Stimulated activated CD4-positive, alpha-beta T cell treated with anti-CD3 and anti-CD28 coated beads, Interleukin-4, amount 100 ng/mL, for 4 hours (primary cell): ENCODE measurements at places on chromosomes 13 and 19.

GRCh38 chr13:48412881-48413351 is at the start of gene LPAR6:
Gene LPAR6 (minus strand): TSS chr13:48413113. CDS start chr13:48412423, 690 bp downstream.
- no peak for DNase-seq

- no peak for DNase-seq
These were observed 622.6 kb upstream of the PCDH20 start for GRCh38 chr13:62038214-62038613.

- no peak for DNase-seq
These were observed 88.4 kb downstream of the NALCN start for GRCh38 chr13:101327871-101328270.

DNA sequence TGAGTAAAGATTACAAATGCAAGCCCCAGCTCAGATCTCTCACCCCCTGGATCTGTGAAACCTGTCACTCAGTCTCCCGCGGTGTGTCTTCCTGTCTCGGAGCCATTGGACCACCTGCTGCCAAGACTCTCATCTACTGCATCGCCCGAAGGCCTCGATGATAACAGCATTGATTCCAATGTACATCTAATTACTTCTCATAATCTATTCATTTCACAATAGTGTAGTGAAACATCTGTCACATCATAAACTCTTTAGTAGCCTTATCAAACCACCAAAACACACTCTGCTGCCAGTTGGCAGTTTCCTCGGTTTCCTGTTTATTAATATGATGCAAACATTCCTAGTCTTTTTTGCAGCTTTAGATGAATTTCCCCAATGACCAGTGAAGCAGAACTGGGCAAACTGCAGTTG is 220.3 kb downstream of the POU4F1 start:
- no peak for DNase-seq

DNA sequence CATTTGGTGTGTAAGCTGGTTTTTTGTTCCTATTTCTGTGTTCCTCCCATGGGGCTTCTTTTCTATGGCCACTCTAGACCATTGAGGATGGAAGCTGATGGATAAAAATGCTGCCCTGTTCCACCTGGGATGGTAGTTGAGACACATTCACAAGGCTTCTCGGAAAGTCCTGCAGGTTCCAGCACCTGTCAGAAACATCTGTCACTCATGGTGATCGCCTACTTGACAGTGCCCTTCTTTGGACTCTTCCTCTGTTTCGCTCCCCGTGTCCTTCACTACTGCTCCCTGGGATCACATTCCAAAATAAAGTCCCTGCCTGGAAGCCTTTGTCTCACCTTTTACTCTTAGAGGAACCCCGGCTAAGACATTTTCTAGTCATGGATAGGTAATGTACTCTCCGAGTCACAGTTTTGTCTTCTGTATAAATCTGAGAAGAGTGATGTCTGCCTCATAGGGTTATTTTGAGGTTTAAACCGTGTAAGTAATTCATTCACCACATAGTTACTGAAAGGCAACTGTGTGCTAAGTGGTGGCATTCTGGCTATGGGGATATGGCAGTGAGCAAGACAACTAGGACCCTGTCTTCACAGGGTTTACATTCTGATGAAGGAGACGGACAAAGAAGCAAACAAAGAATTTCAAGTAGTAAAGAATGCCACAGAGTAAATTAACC is 21.0 kb downstream of the UBAC2 start:
- no peak for DNase-seq

DNA sequence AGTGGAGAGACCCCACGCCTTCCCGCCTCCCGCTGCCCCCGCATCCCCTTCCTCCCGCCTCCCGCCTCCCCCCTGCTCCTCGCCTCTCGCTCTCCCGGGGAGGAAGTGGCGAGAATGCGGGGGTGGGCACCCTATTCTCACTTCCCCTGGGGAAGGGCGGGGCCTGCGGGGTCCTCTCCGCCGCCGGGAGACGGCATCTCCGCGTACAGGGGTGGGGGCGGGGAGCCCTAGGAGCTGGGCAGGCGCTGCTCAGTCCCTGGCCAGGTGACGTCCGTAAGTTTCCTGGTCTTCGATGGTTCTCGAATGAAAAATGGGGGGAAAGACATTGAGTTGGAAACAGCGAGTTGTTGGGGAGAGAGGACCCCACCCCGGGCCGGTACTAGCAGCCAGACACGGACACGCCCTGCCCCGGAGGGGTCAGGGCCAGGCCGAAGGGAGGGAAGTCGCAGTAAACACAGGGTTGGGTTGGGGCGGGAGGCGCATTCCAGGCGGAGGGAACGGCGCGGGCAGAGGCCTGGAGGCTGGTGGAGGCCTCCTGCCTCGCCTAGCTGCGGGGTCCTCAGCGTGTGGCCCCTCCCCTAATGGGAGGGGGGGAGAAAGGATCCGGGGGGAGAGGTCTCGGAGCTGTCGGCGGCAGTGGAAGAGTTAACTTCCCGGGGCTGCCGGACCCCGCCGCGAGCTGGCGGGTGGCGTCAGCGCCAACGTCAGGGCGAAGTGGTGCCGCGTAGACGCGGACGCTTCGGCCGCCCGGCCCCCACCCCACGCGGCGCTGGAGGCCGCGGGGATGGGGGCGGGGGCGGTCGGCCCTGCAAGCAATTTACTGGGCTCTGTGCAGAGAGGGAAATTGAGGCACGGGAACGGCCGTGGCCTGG is 10.4 kb upstream of the JUND start:
- peak; percentile 84 for DNase-seq

GRCh38 chr13:94822356-94822755 is 110.0 kb upstream of the SOX21 start:
- no peak for DNase-seq

- no peak for DNase-seq
These were observed 4.8 kb downstream of the RPS16 start for GRCh38 chr19:39430675-39431593.

- no peak for DNase-seq
These were observed 48.1 kb downstream of the ZC3H13 start for GRCh38 chr13:46004491-46004890.

DNA sequence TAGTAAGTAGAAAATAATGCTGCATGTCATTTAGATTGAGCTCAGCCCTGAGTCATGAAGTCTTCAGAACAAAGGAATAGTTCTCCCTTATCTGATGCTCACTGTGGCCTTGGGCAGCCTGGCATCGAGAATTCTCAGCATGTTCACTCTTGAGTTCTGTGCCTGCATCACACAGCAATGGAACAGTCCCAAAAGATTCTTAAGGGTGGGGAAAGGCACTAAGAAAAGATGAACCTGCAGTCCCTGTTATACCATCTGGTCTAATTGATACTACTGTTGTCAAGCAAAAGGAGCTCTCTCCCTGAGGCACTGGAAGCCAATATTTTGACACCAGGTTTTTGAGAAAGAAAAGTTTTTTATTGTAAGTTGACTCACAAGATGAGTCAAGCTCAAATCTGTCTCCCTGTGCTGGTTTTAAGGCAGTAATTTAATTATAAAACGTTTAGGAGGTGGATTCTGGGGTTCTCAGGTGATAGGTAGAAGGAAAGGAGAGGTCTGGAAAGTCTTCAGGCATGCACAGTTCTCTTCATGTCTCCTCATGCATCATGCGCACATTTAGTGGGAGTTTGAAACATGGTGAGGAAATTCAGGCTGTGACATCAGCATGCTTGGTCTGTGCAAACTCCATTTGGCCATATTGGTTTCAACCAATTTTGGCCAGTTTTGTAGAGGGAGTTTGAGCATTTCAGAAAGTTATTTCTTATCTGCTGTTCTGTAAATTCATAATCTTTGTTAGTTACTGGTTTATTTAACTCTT is 38.1 kb upstream of the ZNF766 start:
- DNase-seq = no peak

GRCh38 chr19:11338569-11339253 is 746 bp downstream of the RAB3D start:
- DNase-seq = no peak

GRCh38 chr13:111398715-111399299 is 78.4 kb downstream of the TEX29 start:
- no peak for DNase-seq

DNA sequence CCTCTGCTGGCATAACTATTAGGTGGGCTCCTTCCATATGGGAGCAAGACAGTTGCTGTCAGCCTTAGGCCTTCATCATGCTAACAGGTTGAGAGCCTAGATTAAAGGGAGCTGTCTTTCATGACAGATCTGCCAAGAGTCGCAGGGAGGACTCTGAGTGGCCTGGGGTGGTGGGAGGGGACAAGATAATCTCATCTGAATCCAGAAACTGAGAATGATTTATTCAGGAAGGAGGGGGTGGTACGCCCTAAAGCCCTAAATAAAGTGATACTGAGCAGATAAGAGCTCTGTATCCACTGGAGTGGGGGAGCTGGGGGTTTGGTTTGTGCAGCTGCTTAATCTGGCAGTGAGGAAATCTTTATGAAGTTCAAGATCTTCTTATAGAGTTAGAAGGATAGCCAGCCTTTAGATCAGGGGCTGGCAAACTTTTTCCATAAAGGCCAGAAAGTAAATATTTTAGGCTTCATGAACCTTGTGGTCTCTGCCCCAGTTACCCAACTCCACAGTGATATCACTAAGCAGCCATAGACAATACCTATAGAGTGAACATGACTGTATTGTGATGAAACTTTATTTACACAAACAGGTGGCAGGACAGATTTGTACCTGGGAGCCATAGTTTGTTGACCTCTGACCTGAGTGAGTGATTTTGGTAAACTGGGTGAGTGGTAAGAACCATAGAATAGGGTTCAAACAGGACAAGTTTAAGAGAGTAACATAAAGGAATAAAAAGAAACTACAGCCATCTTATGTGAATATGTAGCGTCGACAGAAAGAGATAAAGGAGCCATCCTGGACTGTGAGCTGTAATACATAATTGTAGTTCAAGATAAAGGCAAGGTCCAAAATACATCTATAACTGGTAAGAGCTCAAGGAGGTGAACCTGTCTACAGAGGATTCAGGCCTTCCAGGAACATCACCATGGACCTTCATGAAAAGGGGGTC is 9.8 kb upstream of the STK24 start:
- no peak for DNase-seq

DNA sequence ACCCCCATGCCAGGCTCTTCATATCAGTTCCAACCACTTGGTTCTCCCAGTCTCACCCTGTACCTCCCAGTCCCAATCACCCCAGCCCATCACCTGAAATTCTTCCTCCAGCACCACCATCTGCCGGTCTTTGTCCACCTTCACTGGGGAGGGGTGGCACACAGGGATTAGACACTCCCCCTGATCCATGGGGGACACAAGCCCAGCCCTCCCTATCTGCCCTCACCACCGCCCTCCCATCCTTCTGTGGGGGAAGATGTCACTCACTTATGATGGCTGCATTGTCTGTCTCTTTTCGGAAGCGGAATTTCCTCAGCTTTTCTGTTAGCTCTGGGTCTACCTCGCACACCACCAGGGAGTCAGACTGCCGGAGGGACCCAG is 685 bp downstream of the GMFG start:
- DNase-seq = no peak

DNA sequence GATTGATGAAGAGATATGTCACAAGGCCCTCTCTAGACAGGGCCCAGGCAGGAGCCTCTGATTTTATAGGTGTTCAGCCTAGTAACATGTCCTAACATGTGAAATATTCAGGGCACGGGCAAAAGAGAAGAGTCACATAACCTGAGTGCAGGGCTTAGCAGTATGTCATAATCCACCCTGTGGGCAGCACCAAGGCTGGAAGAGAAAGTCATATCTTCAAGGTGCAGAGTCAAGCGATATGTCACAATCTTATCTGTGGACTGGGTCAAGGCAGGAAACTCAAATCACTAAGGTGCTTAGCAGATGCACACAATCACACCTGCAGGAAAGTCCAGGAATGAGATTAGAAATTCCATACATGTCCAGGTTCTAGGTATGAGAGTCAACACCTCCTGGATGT is 51.5 kb upstream of the ZNF728 start:
- no peak for DNase-seq

DNA sequence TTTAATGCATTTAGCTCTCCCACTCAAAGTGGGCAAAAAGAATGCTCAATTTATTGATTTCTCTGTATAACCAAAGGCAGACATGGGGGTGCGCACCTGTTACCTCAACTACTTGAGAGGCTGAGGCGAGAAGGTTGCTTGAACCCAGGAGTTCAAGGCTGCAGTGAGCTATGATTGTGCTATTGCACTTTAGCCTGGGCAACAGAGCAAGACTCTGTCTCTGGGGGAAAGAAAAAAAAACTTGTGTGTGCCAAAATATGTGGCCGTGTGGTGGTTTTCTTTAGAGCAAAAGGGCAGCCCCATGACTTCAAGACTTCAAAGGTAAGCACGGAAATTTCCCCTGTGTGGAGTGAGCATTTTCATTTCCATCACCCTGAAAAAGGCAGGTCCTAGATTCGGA is 81.9 kb downstream of the IPO5 start:
- no peak for DNase-seq

GRCh38 chr13:36706755-36707154 is 32.9 kb downstream of the SERTM1 start:
- no peak for DNase-seq

- no peak for DNase-seq
These were observed 4.3 kb downstream of the RNU6-9 start for GRCh38 chr19:897442-898039.

DNA sequence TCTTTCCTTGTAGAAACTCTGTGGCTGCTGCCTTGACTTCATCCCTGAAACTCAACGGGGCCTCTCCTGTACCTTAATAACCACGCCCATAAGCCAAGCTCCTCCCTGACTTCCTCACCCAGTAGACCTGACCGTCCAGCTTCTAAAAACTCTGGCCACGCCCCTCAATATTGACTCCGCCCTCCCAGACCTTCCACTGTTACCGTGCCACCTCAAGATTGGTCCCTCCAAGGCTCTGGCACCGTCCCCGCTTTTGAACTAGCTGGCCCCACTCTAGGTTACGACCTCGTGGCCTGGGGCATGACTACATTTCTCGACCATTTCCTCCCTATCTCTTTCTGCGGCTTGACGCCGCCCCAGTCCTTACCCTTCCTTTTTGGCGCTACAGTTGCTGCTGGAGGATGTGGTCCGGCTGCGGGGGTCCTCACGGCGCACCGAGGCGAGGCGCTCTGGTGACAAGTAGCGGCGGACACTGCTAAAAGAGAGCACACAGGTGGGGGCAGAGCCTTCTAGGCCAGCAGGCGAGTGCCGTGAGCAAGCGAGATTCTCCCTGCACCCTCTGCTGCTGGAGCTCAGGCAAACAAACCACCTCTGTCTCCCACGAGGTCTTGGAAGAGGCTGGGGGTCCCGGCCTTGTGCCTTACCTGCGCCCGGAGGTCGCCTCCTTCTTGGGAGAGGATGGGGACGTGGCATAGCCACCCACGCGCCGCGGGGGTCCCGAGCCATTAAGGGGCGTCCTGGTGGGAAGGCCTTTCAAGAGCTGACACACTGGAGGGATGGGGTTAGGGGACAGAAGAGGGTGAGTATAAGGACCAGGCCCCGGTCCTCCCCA is 2.3 kb upstream of the EML2 start:
- DNase-seq = peak; percentile 72
